ENCODE measurements at places on chromosomes 11 and 22.

- no peak for DNase-seq
Observed at GRCh38 chr11:100823360-100823759, 136.3 kb downstream of the ARHGAP42 start.

DNA sequence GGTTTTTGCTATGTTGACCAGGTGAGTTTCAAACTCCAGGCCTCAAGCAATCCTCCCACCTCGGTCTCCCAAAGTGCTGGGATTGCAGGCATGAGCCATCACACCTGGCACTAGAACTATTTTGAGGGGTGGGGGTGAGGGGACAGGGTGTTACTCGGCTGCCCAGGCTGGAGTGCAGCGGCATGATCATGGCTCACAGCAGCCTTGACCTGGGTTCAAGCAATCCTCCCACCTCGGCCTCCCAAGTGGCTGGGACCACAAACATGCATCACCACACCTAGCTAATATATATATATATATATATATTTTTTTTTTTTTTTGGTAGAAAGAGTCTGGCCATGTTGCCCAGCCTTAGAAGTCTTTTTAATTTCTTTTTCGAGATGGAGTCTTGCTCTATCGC, 17.1 kb upstream of the IFITM3 start:
- DNase-seq: no peak

DNA sequence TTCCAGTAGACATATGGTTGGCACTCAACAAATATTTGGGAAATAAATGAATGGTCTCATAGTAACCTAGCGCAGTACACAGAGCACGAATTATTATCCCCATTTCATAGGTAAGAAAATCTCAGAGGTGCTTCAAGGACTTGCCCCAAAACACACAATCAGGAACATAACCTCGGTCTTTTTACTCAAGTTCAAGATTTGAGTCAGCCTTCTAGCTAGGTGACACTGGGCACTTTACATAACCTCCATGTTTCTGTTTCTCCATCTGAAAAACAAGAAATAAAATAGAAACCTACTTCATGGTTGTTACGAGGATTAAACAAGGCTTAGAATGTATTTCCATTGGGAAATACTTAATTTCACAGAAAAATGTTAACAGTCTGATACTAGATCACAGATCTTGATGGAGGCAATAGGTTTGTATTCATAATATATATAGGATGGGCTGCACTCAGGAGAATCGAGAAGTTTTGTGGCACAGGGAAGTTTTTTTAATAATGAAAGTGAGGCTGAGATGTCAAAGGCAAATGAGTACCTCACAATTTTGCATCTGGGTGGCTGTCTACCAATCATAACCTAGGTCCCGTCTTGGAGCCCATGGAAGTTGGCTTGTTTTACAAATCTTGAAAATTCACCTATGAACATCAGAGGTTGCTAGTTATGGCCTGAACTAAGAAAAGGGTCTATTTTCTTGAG, 147.4 kb upstream of the ZC3H12C start:
- DNase-seq: no peak

GRCh38 chr11:67265633-67266448, 432 bp upstream of the GRK2 start:
- DNase-seq: peak; percentile 38

- DNase-seq: no peak
Observed at GRCh38 chr22:50531546-50531961, 1.7 kb upstream of the TYMP start.

DNA sequence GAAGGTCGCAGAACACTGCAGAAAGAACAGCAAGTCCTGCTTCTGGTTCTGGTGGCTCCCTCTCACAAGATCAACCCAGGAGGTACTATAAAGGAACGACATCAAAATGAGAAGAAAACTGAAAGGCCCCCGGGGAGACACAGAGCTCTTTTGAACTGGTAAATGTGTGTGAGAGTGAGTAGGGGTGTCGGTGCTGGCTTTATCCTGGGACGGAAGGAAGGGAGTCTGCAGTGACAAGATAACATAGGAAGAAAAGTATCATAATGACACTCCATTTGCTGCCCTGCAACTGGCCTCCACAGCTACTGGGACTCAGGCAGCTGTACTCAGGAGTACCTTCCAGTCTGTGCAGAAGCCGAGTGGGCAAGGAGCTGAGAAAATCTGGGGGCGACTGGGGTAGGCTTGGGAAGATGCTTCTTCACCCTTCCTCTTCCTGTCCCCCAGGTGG, 60.9 kb downstream of the ENTHD1 start:
- no peak for DNase-seq

Data from NCI-H187 (cell line).